T-helper 2 cell (primary cell): ENCODE measurements at places on chromosomes 12 and 14.

DNA sequence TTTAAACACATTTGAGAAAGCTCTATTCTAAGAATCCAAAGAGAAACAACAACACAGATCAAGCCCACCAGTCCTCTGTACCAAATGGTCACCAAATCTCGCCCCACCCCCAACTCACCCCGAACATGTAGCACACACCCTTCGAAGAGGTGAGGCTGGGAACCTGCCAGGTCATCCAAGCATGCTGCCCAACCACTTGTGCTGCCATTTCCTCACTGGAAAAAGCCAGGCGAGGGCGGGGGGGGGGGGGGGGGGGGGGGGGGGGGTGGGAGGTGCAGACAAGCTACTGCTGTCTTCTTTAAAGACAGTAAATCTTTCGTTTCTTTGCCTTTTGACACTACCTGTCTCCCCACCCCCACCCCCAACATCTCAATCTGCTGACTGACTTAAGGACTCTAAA is 59.9 kb downstream of the SETD3 start:
- no peak for DNase-seq

GRCh38 chr12:82710741-82711140 is 24.0 kb downstream of the TMTC2 start:
- no peak for DNase-seq

- no peak for DNase-seq
These were observed 685 bp downstream of the GRIN2B start for GRCh38 chr12:13980538-13981295.

GRCh38 chr14:81529391-81529790 is 4.3 kb downstream of the SEL1L start:
- DNase-seq = no peak

GRCh38 chr12:101793401-101793800 is 37.4 kb downstream of the GNPTAB start:
- DNase-seq = no peak

GRCh38 chr12:122006186-122006926 is 15.3 kb upstream of the BCL7A start:
- no peak for DNase-seq

DNA sequence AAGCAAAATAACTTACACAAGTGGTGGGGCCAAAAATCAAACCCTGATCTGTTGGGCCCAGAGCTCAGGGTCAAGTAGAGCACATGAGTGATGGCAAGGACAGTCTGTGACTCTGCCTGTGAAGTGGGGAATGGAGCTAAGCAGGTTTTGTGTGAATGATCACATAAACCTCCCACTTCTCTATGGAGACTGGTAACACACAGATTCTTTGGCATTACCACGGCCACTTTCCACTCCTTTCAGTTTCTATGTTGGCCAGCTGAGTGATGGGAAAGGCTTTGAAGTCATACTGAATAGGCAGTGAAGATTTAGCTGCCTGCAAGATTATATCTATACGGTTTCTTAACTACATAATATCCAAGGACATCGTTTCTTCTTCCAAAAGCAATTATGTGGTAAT is 97.9 kb downstream of the ARMH4 start:
- no peak for DNase-seq

- DNase-seq = no peak
These were observed 48.4 kb upstream of the SYT10 start for GRCh38 chr12:33488036-33488435.

DNA sequence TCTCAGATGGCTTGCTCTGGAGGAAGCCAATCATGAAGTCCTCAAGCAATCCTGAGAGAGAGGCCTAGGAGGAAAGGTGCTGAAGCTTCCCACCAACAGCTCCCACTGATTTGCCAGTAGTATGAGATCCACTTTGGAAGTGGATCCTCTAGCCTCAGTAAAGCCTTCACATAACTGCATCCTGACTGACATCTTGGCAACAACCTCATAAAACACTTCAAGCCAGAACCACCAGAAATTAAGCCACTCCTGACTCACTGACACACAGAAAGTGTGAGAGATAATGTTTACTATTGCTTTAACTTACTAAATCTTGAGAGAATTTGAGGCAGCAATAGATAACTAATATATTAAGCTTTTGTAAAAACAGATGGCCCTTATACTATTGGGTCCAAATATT is 11.7 kb upstream of the TMX1 start:
- DNase-seq = no peak

GRCh38 chr12:123017753-123018152 is 37.3 kb downstream of the ARL6IP4 start:
- no peak for DNase-seq

DNA sequence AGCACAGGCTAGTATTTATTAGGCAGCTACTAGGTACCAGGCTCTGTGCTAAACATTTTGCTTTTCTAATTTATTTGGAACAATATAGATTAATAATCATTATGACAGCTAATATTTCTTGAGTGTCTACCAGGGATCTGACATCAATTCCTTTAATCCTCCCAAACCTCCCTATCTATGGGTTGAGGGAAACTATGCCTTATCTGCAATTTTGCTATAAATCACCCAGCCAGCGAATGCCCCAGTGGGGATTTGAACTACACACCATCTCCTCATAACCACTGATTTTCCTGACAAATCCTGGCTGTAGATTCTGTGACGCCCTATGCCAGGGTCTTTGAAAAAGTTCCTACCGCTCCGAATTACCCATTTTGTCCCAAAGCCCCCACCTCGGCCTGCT is 21.4 kb upstream of the PLEKHG3 start:
- no peak for DNase-seq

GRCh38 chr14:64764641-64765520 is 60.7 kb downstream of the PLEKHG3 start:
- DNase-seq = peak; percentile 54

- DNase-seq = no peak
These were observed 56.3 kb downstream of the SIX6 start for GRCh38 chr14:60565211-60565610.

- DNase-seq = no peak
These were observed 1.6 kb downstream of the FRS2 start for GRCh38 chr12:69471667-69472385.

DNA sequence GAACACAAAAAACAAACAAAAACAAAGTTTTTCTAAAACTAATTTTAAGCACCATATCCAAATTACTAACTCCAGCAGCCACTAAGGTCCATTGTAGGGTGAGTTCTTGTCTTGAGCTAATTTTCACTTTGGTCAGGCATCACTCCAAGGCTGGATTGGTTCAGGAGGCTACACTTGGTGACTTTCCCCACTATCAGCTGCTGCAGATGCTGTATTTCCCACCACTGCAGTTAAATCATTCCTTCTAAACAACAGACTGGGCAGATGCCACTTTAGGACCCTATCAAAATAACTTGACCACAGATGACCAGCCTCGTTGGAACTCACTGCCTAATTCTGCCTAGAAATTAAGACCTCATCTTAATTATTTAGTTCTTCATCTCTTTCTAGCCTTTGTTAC is 140.5 kb downstream of the SLC16A7 start:
- DNase-seq = no peak

- no peak for DNase-seq
These were observed 46.1 kb upstream of the SYT1 start for GRCh38 chr12:78818487-78818886.
